ENCODE measurements at places on chromosomes 16 and 17. TPM values are rescaled to one million over a fixed set of nuclear protein-coding genes. Genes with fewer than 3 reads are reported as not detected.

GRCh38 chr17:74339537-74340195, 13.6 kb downstream of the KIF19 start:
- H3K4me1 ChIP-seq = peaks cover 30% of the 10 kb centered on the region
- H3K36me3 ChIP-seq = no peaks in the 10 kb centered on the region
- no peak overlapping the region for H3K4me3 ChIP-seq
- H3K27me3 ChIP-seq = peaks cover 2% of the 10 kb centered on the region
- H3K27ac ChIP-seq = no peak overlapping the region
- DNase-seq = no peak

DNA sequence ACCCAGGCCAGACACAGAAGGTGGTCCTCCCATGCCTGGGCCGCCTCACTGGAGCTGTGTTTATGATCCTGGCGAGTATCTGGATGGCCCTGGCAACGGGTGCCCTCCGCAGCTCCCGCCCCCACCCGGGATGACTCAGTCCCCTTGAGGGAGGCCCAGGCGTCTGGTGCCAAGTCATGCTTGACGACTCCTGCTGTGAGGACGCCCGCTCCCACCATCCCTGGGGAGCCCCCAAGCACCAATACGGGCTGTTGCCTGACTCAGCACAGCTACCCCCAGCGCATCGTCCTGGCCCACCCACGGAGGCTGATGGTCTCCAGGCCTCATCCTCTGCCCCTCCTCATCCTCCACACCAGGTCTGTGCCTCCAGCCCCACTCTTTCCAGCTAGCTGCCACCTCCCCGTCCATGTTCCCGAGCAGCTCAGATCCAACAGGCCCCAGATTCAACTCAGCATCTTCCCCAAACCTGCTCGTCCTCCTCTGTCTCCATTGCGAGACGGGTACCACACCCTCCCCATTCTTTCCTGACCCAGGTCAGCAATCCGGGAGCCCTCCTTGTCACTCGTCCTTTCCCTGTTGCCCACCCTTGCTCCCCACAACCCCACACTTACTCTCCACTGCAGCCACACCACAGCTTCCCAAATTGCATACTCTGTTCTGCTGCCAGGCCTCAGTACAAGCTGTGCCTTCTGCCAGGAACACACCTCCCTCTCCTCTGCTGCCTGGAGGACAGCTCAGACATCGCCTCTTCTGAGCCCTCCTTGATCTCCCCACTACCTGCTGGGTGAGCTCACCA, 2.6 kb downstream of the CAMKK1 start:
- no peaks in the 10 kb centered on the region for H3K27me3 ChIP-seq
- peaks cover 89% of the 10 kb centered on the region for H3K4me1 ChIP-seq
- DNase-seq = peak; percentile 63
- peaks cover 3% of the 10 kb centered on the region for H3K36me3 ChIP-seq

GRCh38 chr17:58398574-58399266, 18.6 kb downstream of the RNF43 start:
- H3K4me3 ChIP-seq = no peak overlapping the region
- H3K27ac ChIP-seq = no peak overlapping the region
- H3K27me3 ChIP-seq = no peaks in the 10 kb centered on the region
- no peak for DNase-seq
- no peaks in the 10 kb centered on the region for H3K36me3 ChIP-seq
- no peaks in the 10 kb centered on the region for H3K4me1 ChIP-seq

DNA sequence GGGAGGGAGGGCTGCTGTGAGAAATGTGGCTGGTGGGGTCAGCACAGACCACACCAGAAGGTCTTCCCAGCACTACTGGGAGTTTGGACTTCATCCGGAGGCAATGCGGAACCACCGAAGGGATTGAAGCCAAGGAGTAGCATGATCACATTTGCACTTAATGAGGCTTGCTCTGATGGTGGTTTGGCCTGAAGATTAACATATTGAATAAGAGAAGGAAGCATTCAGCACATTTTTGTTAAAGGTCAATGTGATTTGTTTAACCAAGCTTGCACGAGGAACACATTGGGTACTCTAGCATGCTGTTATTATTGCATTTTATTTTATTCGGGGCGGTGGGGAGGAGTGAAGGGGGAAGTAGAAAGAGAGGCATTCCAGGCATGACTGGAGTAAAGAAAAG, 378.6 kb downstream of the UTP18 start:
- H3K36me3 ChIP-seq = no peaks in the 10 kb centered on the region
- H3K4me3 ChIP-seq = no peak overlapping the region
- DNase-seq = no peak
- H3K4me1 ChIP-seq = no peaks in the 10 kb centered on the region
- peaks cover 3% of the 10 kb centered on the region for H3K27me3 ChIP-seq

DNA sequence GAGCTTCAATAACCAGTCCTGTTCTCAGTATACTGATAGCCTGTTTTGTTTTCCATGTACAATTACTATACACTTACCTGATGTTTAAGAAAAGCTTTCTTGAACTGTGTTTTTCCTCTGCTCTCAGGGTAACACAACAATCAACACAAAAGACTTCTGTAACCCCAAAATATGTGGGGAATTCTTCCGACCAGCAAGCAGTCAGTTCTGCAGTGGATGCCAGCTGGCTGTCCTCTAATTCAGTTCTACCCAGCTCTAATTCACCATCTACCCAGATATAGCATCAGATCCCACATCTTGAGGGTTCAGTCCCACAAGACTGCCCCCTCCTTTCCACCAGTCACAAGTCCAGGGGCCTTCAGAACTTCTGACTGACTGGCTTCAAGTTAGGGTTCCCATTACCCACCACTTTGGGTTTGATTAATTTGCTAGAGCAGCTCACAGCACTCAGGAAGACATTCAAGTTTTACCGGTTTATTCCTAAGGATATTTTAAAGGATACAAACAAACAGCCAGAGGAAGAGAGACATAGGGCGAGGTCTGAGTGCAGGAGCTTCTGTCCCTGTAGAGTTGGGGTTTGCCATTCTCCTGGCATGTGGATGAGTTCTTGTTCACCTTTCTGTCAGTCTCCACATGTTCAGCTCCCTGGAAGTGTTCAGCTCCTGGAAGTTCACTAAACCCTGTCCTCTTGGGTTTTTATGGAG, 178.2 kb downstream of the CHD9 start:
- H3K4me3 ChIP-seq = no peak overlapping the region
- no peak overlapping the region for H3K27ac ChIP-seq
- no peak for DNase-seq
- no peaks in the 10 kb centered on the region for H3K4me1 ChIP-seq
- no peaks in the 10 kb centered on the region for H3K27me3 ChIP-seq

- peaks cover 4% of the 10 kb centered on the region for H3K27me3 ChIP-seq
- H3K27ac ChIP-seq = no peak overlapping the region
- H3K4me3 ChIP-seq = no peak overlapping the region
- DNase-seq = no peak
Measured at GRCh38 chr17:153851-154250, 16.5 kb downstream of the SCGB1C2 start.

The CCL3 gene
- polyA plus RNA-seq = 5.8 TPM

DNA sequence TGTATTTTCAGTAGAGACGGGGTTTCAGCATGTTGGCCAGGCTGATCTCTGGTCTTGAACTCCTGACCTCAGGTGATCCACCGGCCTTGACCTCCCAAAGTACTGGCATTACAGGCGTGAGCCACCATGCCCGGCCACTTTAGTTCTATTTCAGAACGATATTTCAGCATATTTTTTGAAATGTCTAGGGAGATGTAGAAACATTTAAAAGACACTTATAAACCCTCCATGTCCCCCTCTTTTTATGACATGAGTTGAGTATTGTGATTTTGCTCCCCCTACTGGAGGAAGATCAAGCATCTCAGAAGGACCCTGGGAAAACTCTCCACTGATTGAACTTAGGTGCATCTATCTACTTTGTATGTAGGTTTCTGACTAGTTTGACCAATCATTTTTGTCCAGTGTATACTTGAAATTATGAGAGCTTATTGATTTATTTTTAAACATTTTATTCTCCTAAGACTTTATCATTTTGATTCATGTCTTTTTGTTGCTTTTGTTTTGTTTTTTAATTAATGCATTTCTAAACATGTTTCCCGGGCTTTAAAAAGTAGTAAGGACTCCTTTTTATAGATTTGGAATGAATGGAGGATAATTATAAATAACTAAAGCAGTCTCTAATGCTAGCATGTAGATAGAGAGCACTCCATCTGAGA, 105.1 kb downstream of the CHD9 start:
- H3K36me3 ChIP-seq = peaks cover 25% of the 10 kb centered on the region
- no peaks in the 10 kb centered on the region for H3K27me3 ChIP-seq
- H3K27ac ChIP-seq = no peak overlapping the region
- H3K4me3 ChIP-seq = no peak overlapping the region
- H3K4me1 ChIP-seq = no peaks in the 10 kb centered on the region

DNA sequence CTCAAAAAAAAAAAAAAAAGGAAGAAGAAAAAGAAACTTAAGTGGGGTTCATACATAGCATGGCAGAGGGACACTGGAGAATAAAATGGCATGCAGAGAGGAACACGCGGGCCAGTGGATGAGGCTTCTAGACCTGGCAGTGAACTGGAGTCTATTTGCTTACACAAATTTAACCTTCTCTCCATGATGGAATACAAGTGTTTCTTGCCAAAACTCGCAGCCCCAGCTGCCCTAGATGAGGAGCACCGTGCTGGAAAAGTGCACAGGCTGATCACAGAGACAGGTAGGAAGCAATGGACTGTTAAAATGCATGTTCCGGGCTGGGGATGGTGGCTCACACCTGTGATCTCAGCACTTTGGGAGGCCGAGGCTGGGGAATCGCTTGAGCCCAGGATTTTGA, 9.3 kb downstream of the SSTR2 start:
- H3K4me3 ChIP-seq = no peak overlapping the region
- no peak overlapping the region for H3K27ac ChIP-seq
- DNase-seq = no peak
- H3K4me1 ChIP-seq = peaks cover 4% of the 10 kb centered on the region
- H3K27me3 ChIP-seq = peaks cover 7% of the 10 kb centered on the region

The MVP gene
- 17.5 TPM for polyA plus RNA-seq

- no peak overlapping the region for H3K27ac ChIP-seq
- peaks cover 3% of the 10 kb centered on the region for H3K27me3 ChIP-seq
- H3K4me3 ChIP-seq = no peak overlapping the region
- H3K36me3 ChIP-seq = no peaks in the 10 kb centered on the region
Measured at GRCh38 chr17:38329808-38330730, 13.7 kb downstream of the GPR179 start.

The KCNAB3 gene
- 5.5 TPM for polyA plus RNA-seq

DNA sequence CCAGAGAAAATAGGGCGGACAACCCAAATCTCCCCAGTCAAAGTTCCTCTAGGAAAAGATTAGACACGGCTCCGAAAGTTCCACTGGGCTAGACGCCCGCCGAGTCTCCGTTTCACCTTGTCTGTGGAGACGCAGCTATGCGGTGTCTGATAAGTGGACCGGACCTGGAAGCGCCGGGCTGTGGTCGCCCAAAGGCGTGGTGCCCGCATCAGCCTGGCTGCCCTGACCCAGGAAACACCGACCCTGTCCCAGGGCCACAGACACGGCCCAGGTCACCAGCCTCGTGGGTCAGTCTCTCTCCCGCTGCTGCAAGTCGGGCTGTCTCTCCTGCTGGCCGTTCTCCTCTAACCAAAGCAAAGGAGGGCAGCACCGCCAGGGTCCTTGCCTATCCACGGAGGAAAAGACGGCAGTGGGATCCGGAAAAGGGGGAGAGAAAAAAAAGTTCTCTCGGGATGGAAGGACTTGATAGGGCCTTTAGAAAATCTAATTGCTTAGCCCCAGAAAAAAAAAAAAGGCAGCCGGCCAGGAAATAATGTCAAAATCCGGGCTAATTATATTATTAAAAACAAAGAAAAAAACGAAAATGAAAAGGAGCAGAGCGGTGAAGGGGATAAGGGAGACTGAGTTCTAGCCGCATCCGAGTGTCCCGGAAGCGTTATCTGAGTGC, 13.9 kb upstream of the FOXF1 start:
- H3K36me3 ChIP-seq = no peaks in the 10 kb centered on the region
- no peak overlapping the region for H3K4me3 ChIP-seq
- H3K27me3 ChIP-seq = peaks cover 98% of the 10 kb centered on the region
- DNase-seq = no peak

DNA sequence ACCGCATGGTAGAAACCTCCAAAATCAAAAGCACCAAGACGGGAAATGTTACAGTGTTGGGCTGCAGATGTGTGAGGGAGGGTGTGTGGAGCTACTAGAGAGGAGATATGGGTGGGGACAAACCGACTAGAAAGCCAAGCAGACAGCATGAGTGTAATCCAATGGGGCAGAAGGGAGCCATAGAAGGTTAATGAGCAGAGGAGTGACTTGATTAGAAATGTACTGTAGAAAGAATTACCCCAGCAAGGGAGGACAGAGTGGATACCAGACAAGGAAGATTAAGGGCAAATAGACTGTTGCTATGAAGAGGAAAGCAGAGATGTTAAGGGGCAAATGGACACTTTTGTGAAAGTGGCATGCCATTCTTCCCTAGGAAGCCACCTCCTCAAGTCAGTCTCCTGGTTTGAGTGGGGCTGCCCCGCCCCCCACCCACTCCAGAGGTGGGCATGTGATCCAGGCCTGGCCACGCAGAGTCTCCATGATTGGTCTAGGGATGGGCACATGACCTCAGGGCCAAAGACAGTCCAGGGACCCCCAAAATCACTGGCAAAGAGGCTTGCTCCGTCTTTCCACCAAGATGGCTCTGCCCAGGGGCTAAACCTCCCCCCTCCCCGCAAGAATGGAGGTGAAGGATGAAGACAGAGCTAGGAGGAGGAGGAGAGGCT, 4.3 kb downstream of the COTL1 start:
- no peak for DNase-seq
- peak overlapping the region; percentile 20 for H3K27ac ChIP-seq
- peaks cover 30% of the 10 kb centered on the region for H3K27me3 ChIP-seq

GRCh38 chr17:74223901-74224300, 10.5 kb downstream of the TTYH2 start:
- peaks cover 5% of the 10 kb centered on the region for H3K4me1 ChIP-seq
- DNase-seq = no peak
- H3K27ac ChIP-seq = no peak overlapping the region
- no peak overlapping the region for H3K4me3 ChIP-seq
- peaks cover 63% of the 10 kb centered on the region for H3K36me3 ChIP-seq

The DRC7 gene
- polyA plus RNA-seq = 0.20 TPM

The GAN gene
- polyA plus RNA-seq = 2.4 TPM

The C17orf78 gene
- polyA plus RNA-seq = not detected

- H3K4me3 ChIP-seq = peak overlapping the region; percentile 55
- no peaks in the 10 kb centered on the region for H3K36me3 ChIP-seq
- H3K27me3 ChIP-seq = no peaks in the 10 kb centered on the region
- peak; percentile 32 for DNase-seq
- H3K4me1 ChIP-seq = peaks cover 16% of the 10 kb centered on the region
Measured at GRCh38 chr16:50153596-50154419, 702 bp downstream of the TENT4B start.

The TSPOAP1 gene
- polyA plus RNA-seq = 5.3 TPM

The OR3A3 gene
- polyA plus RNA-seq = 0.12 TPM

DNA sequence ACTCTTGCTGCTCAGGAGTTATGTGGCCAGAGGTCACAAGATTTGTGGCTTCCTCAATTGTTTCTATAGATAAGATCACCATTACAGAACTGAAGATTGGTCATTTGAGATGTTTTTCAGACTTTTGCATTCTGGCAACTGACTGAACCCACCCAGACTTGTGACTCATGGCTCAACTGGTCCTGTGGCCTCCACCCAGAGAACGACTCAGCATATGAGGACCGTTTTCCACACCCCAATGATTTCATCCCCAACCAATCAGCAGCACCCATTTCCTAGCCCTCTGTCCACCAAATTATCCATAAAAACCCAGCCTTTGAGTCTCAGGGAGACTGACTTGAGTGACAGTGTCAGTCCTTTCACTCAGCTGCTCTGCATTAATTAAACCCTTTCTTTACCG, 143.2 kb upstream of the ASIC2 start:
- peak; percentile 3 for DNase-seq
- H3K27ac ChIP-seq = no peak overlapping the region
- no peak overlapping the region for H3K4me3 ChIP-seq

GRCh38 chr16:73480381-73480780, 432.5 kb upstream of the ZFHX3 start:
- peaks cover 17% of the 10 kb centered on the region for H3K4me1 ChIP-seq
- no peaks in the 10 kb centered on the region for H3K36me3 ChIP-seq
- H3K4me3 ChIP-seq = no peak overlapping the region
- DNase-seq = no peak
- peaks cover 8% of the 10 kb centered on the region for H3K27me3 ChIP-seq

The SMTNL2 gene
- polyA plus RNA-seq = 83.8 TPM

Data from muscle of leg (tissue), 16 donors.